ENCODE measurements at places on chromosomes 5 and 9.

- DNase-seq, result no peak
These were observed 75.3 kb downstream of the RGS3 start for GRCh38 chr9:113538701-113539430.

DNA sequence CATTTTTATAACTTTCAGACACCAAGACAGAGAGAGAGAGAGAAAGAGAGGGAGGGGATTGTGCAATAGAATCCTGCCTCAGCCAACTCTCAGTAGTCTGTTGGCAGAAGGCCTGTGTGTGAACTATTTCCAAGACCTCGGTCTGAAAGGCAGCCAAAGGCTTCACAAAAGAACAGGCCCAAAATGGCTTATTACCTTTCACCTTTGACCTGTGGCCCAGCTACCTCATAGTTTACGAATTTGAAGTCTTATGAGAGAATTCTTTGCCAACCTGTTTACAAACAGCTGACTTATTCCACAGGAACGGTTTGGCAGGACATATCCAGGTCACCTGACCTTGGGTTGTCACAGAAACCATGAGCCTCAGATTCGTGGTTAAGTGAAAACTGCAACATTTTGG lies 48.6 kb downstream of the NR2F1-AS1 start:
- peak; percentile 9 for DNase-seq

- DNase-seq, result no peak
These were observed 385.7 kb upstream of the CYLC2 start for GRCh38 chr9:102609461-102609860.

GRCh38 chr5:6362846-6363245 lies 15.5 kb downstream of the MED10 start:
- DNase-seq, result no peak

DNA sequence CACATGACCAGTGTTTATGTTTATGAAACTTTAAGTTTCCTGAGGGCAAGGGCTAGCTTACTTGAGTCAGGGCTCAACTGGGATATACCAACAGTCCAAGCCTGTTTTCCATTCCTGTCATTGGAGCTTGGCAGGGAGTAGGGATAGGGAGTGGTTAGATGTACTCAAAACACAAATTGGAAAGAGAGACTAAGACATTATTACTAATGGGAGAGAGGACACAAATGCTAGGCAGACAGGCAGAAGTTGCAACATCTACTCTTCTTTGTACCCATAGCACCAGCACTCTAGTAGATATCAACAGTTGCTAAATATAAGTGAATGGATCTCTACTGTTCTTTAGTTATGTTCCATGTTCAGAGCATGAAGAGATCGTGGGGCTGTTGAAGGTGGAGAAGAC lies 62.8 kb downstream of the NPR3 start:
- DNase-seq, result no peak

DNA sequence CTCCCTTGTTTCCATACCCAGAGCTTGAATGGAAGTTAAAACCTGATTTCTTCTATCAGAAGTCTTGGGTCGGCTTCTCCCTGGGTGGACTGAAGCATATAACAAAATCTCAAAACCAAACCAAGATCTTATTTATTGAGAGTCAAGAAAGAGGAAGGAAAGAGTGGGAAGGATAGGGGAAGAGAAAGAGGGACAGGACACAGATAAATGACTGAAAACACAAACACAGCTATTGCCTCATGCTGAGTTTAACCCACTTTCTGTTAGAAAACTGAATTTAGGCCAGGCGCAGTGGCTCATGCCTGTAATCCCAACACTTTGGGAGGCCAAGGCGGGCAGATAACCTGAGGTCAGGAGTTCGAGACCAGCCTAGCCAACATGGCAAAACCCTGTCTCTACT lies 92.9 kb downstream of the PALM2AKAP2 start:
- peak; percentile 54 for DNase-seq

- DNase-seq, result no peak
These were observed 161.8 kb upstream of the SPRY4 start for GRCh38 chr5:142486581-142486980.

DNA sequence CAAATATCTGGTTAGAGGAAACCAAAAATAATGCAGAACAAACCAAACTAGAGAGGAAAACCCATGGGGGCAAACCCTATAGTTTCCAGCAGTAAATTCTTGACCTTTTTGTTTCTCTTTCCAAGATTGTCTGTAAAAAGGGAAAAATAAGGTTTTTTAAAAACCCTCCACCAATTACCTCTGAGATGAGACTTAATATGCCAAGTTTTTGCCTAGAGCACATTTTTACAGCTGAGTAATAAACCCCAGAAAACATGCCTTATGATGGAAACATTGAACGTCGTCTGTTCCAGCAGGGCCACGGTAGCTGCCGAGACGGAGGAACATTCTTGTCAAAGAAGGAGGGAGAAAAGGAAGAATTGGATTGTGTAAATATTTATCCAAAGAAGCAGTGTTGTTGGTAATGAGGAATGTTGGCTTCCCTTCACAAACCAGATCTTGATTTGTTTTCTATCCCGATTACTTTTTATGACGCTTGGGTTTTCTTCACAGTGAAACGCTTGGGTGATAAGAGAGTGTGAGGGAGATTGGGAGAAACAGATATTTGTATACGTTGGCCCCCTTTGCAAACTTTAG lies 17.3 kb upstream of the MSX2 start:
- no peak for DNase-seq

- no peak for DNase-seq
These were observed 18.3 kb upstream of the B4GALT1 start for GRCh38 chr9:33185406-33185805.

GRCh38 chr5:171757853-171758535 lies 27.6 kb upstream of the SMIM23 start:
- DNase-seq, result no peak

GRCh38 chr5:139849942-139850341 lies 54.3 kb downstream of the PSD2 start:
- no peak for DNase-seq

DNA sequence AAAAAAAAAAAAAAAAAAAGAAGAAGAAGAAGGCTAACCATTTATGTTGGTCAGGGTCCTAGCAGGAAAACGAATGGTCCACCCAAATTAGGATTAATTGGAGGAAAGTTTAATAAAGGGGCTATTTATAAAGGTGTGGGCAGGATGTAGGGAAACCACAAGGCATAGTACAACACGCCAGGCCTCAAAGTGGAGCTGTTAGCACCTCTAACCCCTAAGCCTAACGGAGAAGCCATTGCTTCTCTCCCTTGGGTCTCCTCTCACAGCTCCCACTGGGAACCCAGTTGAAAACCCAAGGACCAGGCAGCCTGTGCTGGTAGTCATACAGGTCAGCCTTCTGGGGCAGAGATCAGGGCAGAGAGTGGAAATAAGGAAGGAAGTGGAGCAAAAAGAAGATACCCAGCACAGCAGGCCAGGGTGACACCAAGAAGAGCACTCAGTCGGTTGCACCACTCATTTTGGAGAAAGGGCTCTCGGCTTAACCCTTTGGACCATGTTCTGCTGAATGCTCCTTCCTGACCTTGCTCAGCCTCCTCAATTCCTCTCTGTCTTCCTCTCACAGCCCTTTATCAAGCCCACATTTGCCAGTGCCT lies 8.8 kb upstream of the GLIPR2 start:
- DNase-seq, result peak; percentile 46

DNA sequence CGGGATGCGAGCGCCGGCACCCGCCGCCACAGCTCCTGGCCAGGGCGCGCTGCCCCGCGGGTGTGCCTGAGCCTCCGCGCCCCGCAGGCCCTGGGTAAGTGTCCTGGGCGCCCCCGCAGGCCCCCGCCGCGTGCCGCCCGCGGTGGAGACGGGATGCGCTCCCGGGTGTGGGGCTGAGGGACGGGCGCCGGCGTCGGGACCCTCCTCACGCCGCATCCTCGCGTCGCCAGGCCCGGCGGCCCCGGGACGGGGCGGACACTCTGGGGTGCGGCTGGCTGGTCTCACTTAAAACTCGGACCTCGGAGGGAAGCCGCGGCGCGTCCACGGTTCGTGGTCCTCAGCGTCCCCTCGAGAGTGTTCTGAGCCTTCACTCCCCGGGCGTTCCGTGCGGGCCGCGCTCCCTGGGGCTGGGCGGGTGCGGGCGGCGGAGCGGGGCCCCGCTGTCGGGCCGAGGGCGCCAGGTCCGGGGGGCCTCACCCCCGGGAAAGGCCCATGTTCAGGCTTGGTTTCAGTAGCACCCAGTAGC lies 275 bp downstream of the AHRR start:
- DNase-seq, result peak; percentile 25

- DNase-seq, result no peak
These were observed 85.3 kb downstream of the FAM114A2 start for GRCh38 chr5:153953411-153953810.

DNA sequence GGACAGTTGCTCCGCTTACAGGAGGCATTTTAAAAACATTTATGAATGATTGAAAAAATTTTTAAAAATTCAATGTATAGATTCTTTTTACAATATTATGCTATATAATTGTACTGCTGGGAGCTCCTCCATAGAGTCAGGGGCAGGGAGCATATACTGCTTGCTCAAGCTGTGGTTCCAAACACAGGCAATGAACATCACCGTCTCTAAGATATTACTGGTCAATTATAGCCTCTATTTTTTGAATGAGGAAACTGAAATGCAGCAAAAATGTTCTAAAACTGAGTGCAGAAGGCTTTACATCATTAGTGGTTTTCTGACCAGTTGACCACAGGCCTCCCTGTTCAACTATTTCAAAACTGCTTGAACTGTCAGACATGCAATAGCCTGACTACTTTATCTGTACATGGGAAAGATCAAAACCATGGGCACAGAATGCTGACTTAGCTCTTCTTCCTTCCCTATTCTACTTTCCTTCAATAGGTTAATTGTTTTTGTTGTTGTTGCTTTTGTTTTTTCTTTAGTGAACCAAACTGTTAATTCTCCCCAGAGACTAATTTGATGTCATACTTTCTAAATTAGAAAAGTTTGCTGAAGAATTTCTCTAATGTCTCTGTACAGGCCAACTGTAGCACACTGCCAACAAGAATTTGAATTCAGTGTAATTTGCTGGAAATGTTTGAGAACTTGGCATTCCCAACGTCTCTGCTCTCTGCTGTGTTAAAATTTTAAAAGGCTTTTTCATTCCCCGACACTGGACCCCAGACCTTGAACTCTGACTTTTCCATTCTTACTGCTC lies 107.6 kb upstream of the MPDZ start:
- DNase-seq, result no peak

GRCh38 chr5:169094586-169095409 lies 206.1 kb downstream of the SLIT3 start:
- no peak for DNase-seq

- DNase-seq, result no peak
These were observed 536.8 kb downstream of the BNC2 start for GRCh38 chr9:16333691-16334090.

- DNase-seq, result no peak
These were observed 11.5 kb upstream of the SPOCK1 start for GRCh38 chr5:137510671-137511070.
